ENCODE measurements at places on chromosomes 11 and 22.

DNA sequence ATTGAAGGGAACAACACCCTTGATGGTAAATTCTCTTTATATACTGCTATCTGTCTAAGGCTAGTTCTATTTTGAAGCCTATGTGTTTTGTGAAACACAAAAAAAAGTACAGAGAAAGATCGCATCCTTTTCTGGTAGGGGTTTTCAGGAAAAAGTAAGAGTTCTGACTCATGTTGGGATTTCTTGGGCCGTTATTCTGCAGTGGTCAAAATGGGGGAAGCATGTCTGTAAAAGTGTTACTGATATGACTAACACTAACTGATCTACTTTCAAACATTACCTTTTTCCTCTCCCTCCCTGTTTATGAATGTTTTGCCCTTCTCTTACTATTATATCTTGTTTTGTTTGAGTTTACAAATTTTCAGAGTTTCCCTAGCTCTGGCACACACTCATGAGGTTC is 53.9 kb downstream of the CTNND1 start:
- peak; percentile 70 for DNase-seq

DNA sequence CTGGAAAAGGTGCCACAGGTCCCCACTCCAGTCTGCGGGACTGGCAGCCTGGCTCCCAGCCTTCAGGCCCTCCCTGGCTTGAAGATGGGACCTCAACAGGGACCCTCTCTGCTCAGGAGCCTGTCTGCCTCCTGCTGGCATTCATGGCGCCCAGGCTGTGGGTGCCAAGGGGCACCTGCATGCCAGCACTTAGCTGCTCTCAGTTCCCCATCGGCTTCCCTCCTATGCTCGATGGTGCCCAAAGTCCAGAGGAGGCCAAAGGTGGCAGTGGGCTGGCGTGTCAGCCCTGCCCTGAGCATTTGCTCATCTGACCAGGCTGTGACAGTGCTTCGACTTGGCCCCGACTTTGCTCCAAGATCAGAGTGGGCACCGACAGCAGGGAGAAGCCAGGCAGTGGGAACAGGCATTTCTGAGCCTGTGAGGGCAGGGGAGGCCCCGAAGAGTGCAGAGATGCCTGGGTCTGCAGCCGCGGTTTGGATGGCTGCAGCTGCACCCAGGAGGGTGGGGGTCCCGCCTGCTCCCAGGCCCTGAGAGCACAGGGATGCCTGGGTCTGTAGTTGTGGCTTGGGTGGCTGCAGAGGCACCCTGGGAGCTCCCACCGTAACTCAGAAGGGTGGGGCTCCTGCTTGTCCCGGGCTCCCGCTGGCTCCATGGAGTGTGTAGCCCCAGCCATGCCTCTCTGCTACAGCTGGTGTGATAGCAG is 463.6 kb downstream of the TBC1D22A start:
- DNase-seq, result no peak

GRCh38 chr11:121626507-121626875 is 173.7 kb upstream of the SORL1-AS1 start:
- DNase-seq, result no peak

DNA sequence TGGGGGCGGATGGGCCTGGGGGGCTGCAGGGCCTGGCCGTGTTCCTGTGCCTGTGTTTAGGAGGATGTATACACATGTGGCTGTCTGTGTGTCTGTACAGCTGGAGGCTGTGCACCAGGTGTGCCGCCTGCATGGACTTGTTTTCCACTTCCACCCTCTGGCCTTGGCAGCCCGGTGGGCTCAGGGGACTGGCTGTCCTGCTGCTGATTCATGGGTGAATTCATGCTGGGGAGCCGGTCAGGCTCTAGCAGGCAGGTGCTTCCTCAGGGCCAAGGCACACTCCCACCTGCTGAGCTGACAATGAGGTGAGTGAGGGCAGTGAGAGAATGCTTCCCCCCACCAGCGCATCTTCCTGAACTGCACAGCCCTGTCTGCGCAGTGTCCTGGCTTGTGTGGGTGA is 88.4 kb downstream of the CCDC81 start:
- no peak for DNase-seq

DNA sequence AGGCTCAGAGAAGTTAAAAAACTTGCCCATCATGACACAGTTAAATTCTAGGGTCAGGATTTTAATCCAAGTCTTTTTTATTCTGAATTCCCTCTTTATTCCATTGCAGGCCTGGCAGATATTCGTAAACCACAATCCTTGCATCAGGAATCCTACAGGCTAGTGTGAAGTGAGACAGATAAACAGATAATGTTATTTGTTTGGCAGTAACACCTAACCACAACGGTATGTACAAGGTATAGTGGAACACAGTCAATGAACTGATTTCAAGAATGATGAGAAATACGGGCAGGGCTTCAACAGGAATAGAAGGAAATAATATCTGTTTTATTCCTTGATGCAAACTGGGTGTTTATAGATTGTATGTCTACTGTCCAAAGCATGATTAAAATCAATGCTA is 32.0 kb upstream of the NARS2 start:
- DNase-seq, result no peak

DNA sequence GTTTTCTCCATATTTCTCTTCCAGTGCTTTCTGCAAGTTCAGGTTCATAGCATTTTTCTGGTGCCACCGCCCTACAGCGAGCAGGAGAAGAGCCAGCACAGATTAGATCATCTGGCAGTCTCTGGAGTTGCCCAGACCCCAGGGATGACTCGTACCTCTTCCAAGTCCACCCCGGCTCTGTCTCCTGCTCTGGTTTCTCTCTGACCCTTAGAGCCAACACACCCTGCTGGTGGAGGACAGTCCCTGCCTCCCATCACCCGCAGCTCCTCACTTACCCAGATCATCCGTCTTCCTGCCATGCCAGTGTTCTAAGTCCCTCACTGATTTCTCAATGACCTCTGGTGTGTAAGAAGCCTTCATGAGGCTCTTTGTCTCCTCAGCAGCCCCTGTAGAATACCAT is 28.0 kb downstream of the TST start:
- DNase-seq, result no peak

GRCh38 chr22:38734421-38735100 is 21.2 kb downstream of the SUN2 start:
- DNase-seq, result no peak
